Dermis blood vessel endothelial cell (primary cell): ENCODE measurements at places on chromosomes 3 and 15. TPM values are rescaled to one million over a fixed set of nuclear protein-coding genes. Genes with fewer than 3 reads are reported as not detected.

GRCh38 chr3:143210141-143210540, 90.6 kb downstream of the CHST2 start:
- DNase-seq = no peak

DNA sequence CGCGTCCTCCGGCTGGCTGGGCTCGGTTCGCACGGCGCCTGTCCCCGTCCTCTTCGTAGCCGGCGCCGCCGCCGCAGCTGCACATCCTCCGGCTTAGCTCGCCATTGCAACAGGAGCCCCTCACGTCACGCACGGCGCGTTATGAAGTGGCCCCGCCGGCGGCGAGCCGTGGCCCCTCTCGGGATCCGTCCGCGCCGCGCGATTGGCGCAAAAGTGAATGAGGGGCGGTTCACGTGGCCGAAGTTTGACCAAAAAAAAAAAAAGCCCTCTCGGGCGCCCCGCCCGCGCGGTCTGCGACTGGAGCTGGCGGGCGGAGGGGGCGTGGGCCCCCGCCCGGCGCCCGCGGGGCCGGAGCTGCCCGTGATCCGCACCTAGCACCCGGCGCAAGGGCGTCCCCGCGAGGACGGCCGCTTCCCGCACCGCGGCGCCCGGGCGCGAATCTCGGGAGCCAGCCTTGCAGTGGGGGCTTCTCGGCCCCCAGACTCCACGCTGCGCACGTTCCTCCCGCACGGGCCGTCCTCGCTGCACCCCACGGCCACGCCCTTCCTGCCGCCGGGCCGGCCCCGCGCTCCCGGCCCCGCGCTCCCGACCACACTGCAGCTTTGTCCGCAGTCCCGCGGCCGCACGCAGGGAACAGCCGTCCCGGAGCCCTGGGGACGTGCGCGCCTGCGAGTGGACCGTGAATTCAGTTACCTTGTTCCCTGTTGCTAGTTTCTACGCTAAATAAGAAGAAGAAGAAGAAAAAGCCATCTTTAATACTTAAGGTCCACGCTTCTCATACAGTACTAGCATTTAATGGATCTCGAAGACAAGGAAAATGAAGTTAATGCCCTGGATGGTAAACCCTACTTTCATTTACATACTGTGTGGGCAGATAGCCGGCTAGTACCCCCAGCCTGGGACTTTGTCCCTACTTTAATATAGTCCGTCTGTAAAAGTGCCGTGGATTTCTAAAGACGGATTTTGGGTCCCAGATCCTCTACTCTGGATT, at the start of gene CHSY1:
Gene CHSY1 (minus strand): TSS at position 219 of the 991 bp plus-strand sequence. CDS start 592 bp downstream, outside the sequence.
- DNase-seq = peak; percentile 96

GRCh38 chr15:91952216-91952615, 98.7 kb downstream of the SLCO3A1 start:
- no peak for DNase-seq

- DNase-seq = peak; percentile 76
These were observed 70.8 kb downstream of the RAB11A start for GRCh38 chr15:65939901-65940617.

- DNase-seq = peak; percentile 84
These were observed 9.7 kb downstream of the TNFSF10 start for GRCh38 chr3:172513488-172513887.

DNA sequence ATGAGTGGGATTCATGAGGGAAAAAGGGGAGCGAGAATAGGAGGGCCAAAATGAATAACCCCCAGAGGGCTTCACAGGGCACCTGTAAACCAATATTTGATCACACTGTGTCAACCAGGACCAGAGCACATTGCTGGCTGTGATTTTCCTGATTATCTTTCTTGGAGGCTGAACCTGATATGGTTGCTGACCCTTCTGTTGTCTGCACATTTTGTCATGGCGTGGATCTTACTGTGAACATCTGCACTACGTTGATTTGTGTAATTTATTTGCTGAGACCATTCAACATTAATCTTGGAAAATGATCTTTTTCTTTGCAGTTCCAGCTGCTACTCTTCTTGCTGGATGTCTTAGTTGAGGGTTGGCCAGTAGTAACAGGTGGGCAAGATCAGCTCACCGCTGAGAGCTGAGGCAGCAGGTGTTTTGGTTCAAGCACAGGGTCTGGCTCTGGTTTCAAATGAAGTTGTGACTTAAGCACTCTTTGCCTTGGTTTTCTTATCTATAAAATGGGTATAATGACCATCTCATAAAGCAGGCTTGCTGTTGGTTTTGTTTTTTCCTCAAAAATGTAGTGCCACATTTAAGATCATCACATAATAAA, 61.2 kb downstream of the ARHGEF26 start:
- DNase-seq = no peak

- peak; percentile 66 for DNase-seq
These were observed at the start of gene TMEM108 for GRCh38 chr3:133038089-133038730. Gene TMEM108 (plus strand): TSS chr3:133038391.

DNA sequence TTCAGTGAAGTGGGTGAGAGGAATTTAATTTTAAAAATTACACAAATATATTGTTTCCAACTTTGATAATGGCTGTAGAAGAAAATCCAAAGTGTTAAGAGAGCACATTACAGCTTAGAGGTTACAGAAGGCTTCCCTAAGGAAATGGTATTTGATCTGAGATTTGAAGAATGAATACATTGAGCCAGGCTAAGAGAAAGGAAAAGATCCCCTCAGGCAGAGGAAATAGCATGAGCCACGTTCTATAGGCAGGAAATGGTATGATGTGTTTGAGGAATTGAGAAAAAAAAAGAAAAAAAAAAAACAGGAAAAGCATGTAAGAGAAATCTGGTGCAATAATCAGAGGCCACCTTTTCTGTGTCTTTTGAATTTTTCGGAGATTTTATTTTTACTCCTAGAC, 48.6 kb downstream of the UNC13C start:
- no peak for DNase-seq

DNA sequence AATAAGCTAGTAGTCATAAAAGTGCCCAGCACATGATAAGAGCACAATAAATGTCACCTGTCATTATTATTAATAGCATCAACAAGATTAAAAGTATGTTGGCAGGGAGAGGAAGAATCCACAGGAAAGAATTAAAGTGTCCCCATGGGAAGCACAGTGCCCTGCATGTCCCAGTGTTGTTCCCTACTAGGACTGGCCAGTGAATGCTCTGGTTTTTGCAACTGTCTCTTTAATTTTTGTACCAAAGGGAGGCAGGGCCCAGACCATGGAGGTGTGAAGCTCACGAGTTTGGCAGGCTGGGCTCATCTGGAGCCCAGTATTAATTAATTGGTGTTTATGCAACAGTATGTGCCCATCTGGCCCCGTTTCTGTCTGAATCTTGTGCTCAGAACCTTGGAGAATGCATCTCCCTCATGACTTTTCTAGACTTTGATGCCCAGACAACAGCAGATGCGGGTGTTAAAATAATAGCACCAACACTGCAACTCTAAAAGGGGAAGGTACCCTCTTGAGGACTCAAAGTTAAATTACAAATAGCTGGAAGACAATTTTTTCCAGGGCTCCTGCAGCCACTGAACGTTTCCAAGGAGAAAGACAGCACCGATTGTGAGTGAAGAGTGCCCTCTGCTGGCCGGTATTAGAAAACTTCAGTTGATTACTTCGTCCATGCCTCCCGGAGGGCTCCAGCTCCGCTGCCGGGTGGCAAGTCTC, 71.9 kb upstream of the SPATA12 start:
- DNase-seq = peak; percentile 93

GRCh38 chr3:107727102-107727501, 204.3 kb downstream of the BBX start:
- no peak for DNase-seq

DNA sequence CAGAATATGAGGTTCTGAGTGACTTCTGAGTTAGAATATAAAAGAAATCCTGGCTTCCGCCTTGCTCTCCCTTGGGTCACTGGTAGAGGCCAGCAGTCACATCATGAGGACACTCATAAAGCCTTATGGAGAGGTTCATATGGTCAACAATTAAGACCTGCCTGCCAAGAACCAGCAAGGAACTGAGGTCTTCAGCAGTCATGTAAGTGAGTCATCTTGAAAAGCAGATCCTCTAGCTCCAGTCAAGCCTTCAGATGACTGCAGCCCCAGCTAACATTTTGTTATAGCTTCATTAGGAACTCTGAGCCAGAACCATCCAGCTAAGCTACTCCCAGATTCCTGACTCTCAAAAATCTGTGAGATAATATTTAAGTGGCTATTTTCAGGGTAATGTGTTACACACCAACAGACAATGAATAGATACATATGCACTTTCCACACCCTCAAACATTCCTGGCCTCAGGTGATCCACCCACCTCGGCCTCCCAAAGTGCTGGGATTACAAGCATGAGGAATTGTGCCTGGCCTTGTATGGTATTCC, 447.2 kb downstream of the SHQ1 start:
- no peak for DNase-seq

GRCh38 chr3:70138606-70139005, 139.1 kb downstream of the SAMMSON start:
- no peak for DNase-seq

- DNase-seq = no peak
These were observed 12.2 kb downstream of the ZDHHC3 start for GRCh38 chr3:44963571-44964325.

DNA sequence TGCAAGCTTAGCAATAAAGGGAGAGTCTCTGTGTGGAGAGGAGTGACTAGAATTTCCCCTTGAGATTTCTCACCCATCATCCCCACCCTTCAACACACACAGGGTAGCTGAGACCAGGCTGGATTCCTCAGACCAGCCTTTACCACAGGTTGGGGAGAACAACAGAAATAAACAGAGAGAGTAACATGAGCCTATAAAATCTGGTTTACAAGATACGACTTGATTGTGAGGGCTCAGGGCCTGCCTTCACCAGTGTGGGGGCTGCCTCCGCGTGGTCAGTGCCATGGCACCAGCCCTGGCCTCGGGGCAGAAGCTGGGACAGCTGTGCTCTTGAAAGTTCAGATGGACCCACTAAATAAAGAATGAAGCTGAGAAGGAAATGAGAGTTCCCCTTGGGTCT, 14.6 kb upstream of the MAGEF1 start:
- no peak for DNase-seq

DNA sequence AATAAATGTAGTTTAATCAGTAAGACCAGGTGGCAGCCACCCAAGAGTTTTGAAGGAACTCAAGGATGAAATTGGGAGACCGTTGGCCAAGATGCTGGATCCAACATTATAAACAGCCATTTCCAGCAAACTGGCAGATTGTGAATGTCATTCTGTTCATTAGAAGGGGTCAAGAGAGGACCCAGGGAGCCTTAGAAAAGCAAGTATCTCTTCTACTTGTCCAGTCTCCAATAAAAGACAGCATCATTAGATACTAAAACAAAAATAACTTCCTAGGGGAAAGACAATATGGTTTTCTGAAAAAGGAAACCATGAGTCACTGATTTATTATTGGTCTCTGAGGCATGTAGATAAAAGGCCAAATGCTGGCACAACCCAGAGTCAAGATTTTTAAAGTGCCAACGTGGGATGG, 67.9 kb downstream of the GADL1 start:
- peak; percentile 30 for DNase-seq

GRCh38 chr3:70815817-70816216, 503.4 kb upstream of the MDFIC2 start:
- no peak for DNase-seq

- DNase-seq = no peak
These were observed 4.0 kb downstream of the RAB11A start for GRCh38 chr15:65873256-65873655.

- no peak for DNase-seq
These were observed 11.3 kb downstream of the CSRNP1 start for GRCh38 chr3:39142067-39142466.

DNA sequence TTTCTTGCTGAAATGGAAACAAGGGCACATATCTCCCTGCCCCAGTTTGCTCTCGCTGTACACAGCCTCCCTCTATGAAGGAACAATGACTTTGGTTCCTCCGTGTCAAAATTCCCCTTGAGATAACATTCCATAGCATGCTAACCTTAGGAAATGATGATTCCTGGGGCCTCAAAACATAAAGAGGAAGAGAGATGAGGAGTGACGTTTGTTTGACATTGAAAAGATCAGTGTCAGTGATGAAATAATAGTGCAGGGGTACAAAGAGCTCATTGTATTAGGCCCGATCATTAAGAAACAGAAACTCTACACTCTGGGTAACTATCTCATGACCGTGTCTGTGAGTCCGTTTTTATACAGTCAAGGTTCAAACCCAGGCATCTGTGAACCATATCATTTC, 55.2 kb downstream of the ARNT2 start:
- no peak for DNase-seq

- no peak for DNase-seq
These were observed 178.5 kb downstream of the NR1D2 start for GRCh38 chr3:24123596-24123995.

GRCh38 chr3:17749281-17749680, 6.8 kb upstream of the TBC1D5 start:
- no peak for DNase-seq

DNA sequence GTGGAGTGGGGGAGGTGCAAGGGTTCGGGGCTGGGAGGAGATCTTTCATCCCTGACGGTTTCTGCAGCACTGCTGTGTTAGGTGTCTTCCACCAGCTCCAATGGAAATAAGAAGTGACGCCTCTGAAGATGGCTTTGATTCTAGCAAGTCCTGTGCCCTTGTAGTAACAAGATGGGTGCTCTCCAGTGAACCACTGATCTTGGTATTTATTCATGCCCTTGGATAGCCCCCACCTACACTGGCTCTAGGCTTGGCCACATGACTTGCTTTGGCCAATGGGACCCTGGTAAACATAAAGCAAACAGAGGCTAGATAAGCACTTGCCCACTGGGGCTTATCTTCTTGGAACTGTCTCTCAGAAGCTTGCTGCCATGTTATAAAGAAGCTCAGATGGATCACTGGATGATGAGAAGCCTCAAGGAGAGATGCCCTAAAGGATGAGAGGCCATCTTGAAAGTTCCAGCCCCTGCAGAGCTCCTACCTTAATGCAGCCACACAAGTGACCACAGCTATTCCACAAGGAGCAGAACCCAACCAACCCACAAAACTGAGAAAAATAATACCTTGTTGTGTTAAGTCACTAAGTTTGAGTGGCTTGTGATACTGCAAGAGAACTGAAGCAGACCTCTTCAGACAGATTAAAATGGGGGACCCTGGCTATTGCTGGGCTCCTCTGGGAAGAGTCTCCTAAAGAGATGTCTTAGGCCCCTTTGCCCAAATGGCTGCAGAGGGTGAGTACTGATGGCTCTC, 137.9 kb downstream of the PDCD6IP start:
- no peak for DNase-seq

DNA sequence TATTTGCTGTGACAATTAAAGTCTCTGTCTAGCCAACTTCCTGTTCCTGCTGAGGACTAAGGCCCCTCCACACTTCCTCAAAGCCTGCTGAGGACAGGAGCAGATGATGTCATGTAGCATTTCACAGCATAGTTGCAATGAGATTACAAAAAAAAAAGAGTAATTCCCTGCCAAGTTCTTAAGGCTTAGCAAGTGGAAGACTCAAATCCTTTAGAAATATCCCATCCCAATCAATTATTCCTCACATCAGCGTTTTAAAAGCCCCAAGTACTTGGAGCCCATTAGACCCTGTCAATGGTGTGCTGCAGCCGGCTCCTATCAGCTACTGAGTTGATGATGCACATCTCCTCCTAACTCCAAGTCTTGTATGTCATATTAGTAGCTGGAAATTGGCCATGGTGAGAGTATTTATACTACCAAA, 51.7 kb downstream of the TRANK1 start:
- DNase-seq = peak; percentile 80

ROPN1 gene
- not detected in 2 replicates for total RNA-seq

TIPIN gene
- 7.8 and 12.4 TPM in 2 replicates for total RNA-seq

HHATL gene
- total RNA-seq = not detected in 2 replicates

CADPS gene
- total RNA-seq = not detected in 2 replicates

MB21D2 gene
- total RNA-seq = 3.9 and 4.0 TPM in 2 replicates

ILDR1 gene
- total RNA-seq = not detected in 2 replicates

UROC1 gene
- total RNA-seq = 0.19 TPM in 1 of 2 replicates, not detected in the other

CPA3 gene
- 0.68 TPM in 1 of 2 replicates, not detected in the other for total RNA-seq

SLITRK3 gene
- not detected in 2 replicates for total RNA-seq

SYNPR gene
- total RNA-seq = not detected in 2 replicates

P3H2 gene
- total RNA-seq = 13.1 and 18.5 TPM in 2 replicates

CD96 gene
- not detected in 2 replicates for total RNA-seq

CCDC54 gene
- total RNA-seq = not detected in 2 replicates
